ENCODE measurements at places on chromosomes 3 and 15. TPM values are rescaled to one million over a fixed set of nuclear protein-coding genes. Genes with fewer than 3 reads are reported as not detected.

GRCh38 chr15:53129121-53129904 lies 339.2 kb upstream of the ONECUT1 start:
- no peak for DNase-seq

DNA sequence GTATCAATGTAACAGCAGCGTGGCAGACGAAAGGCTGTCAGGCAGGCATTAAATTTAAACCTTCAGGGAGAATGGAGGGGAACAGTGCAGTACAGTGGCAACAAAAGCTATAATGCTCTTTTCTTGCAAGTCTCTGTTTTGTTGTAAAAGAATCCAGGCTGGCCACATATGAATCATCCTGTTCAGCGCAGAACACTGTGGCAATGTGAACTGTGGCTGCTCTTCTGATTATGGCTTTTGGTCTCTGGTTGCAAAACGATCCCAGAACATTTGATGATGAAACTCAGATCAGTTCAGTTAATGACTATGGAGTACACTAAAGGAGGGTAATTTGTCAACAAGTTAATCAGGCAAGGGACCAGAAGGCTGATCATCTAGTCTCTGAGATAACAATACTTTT lies 219.7 kb upstream of the SGO1 start:
- no peak for DNase-seq

DNA sequence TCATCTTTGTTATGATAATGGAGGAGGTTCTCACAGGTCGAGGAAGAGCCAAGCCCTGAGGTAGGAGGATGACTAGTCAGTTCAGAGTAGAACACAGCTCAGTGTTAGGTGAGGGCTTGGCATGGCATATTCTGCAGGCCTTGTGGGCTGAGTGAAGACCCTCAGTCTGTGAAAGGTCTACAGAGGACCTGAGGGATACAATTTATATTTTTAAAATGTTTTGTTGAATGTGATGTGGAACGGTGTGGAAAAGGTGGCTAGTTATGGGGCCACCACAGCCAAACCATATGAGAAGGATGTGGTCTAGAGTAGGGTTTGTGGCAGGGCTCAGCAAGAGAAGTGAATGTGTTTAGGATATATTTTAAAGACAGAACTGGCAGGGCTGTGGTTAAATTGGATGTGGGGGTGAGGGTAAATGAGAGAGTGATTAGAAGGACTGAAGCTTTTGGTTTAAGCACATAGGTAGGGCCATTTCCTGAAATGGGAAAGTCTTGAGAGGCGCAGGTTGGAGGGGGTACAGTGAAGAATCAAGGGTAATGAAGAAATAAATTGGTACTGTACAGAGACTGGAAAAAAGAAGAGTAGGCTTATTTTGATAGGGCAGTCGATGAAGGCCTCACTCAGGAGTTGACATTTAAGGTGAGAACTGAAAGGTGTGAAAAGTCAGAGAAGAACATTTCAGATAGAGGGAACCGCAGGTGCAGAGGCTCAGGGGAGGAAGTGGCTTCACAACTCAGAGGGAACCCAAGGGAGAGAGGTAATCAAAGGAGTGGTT lies 60.5 kb downstream of the SPTSSB start:
- no peak for DNase-seq

GRCh38 chr15:84785053-84785452 lies 32.1 kb upstream of the ALPK3 start:
- no peak for DNase-seq

ZNF80 gene
- 0.12 TPM for total RNA-seq
